ENCODE measurements at places on chromosomes 13 and 19. TPM values are rescaled to one million over a fixed set of nuclear protein-coding genes. Genes with fewer than 3 reads are reported as not detected.

GRCh38 chr13:46596466-46596865 is 43.5 kb downstream of the LRCH1 start:
- H3K4me1 ChIP-seq, result peaks cover 18% of the 10 kb centered on the region
- no peak overlapping the region for H3K27ac ChIP-seq
- DNase-seq, result no peak
- no peaks in the 10 kb centered on the region for H3K27me3 ChIP-seq
- H3K4me3 ChIP-seq, result no peak overlapping the region
- no peaks in the 10 kb centered on the region for H3K36me3 ChIP-seq

The RHPN2 gene
- total RNA-seq, result 1.8 TPM

DNA sequence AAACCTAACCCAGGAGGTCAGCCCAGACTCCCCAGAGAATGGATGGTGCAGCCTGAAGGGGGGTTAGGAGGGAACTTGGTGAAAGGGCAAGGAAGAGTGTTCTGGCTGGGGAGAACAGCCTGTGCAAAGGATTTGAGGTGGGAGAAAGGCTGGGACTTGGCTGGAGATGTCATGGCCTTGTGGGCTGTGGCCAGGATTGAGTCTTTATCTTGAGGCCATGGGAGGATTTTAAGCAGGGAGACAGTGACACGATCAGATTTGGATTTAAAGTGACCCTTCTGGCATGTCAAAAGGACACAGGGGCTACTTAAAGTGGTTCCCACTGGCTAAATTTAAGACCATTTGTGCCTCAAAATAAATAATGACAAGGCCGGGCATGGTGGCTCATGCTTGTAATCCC is 29.7 kb downstream of the MAP4K1 start:
- no peaks in the 10 kb centered on the region for H3K4me1 ChIP-seq
- no peak for DNase-seq
- H3K36me3 ChIP-seq, result no peaks in the 10 kb centered on the region
- H3K27ac ChIP-seq, result no peak overlapping the region

DNA sequence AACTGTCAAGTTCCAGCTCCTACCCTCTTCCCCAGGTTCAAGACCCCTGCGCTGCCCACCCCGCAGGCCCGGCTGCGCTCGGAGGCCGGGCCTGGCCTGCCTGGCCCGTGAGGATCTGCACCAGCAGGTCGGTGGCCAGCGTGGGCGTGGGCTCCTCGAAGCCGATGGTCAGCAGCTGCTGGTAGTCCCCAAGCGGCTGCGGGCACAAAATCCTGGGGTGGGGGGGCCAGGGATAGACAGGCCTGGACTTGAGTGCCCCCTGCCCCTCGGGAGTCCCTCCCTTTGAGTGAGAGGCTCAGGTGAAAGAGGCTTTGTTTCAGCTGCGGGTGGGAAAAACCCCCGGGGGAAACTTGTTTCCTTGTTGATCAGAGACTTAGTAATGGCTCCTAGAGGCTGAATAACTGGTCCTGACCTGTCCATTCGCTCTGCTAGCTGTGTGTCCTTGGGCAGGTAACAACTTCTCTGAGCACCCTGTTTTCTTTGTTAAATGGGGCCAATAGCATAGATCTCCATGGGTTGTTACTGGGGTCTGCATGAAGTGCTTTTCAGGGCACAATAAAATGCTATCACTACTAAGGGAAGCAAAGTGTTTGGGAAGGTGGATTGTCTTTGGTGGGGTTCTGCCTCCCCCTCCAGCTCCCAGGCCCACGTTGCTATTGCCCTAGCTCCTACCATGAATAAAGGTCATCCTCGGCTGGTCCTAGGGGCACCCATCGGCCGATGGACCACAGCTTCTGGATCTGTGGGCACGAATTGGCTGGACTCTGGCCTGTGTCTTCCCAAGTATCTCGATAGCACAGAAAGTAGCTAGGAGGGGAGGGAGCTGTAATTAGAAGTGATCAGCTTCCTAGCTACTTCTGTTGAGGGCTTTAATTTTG is 3.5 kb downstream of the C19orf67 start:
- peak; percentile 51 for DNase-seq
- peaks cover 3% of the 10 kb centered on the region for H3K4me1 ChIP-seq
- peak overlapping the region; percentile 98 for H3K27ac ChIP-seq
- peak overlapping the region; percentile 95 for H3K4me3 ChIP-seq
- peaks cover 4% of the 10 kb centered on the region for H3K27me3 ChIP-seq
- H3K36me3 ChIP-seq, result no peaks in the 10 kb centered on the region

GRCh38 chr19:19321141-19321577 is 530 bp downstream of the MAU2 start:
- no peak for DNase-seq
- H3K36me3 ChIP-seq, result no peaks in the 10 kb centered on the region
- peaks cover 12% of the 10 kb centered on the region for H3K27me3 ChIP-seq
- H3K4me1 ChIP-seq, result peaks cover 8% of the 10 kb centered on the region

DNA sequence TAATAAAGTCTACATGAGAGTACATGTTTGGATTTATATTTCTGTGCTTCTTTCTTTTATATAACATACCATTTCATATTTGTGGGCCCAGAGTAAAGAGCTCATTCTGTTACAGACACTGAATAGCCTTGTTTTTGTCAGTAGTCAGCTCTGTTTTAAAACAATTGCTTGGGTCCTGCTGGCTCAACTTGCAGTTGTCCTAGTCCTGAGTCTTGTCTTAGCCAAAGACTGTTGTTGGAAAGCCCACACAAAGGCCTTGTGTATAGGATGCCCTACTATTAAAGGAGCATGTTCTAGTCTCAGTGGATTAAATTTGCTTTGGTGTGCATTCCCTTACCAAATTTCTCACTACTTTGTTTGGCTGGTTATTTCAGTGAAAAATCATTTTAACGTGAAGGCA is 3.8 kb upstream of the KCNRG start:
- no peaks in the 10 kb centered on the region for H3K4me1 ChIP-seq
- no peaks in the 10 kb centered on the region for H3K27me3 ChIP-seq
- no peak overlapping the region for H3K27ac ChIP-seq
- no peaks in the 10 kb centered on the region for H3K36me3 ChIP-seq
- DNase-seq, result no peak
- no peak overlapping the region for H3K4me3 ChIP-seq

GRCh38 chr13:46667687-46668281 is 114.8 kb downstream of the LRCH1 start:
- H3K4me3 ChIP-seq, result no peak overlapping the region
- peaks cover 30% of the 10 kb centered on the region for H3K4me1 ChIP-seq
- H3K36me3 ChIP-seq, result peaks cover 14% of the 10 kb centered on the region
- no peak for DNase-seq
- peaks cover 4% of the 10 kb centered on the region for H3K27me3 ChIP-seq
- no peak overlapping the region for H3K27ac ChIP-seq

DNA sequence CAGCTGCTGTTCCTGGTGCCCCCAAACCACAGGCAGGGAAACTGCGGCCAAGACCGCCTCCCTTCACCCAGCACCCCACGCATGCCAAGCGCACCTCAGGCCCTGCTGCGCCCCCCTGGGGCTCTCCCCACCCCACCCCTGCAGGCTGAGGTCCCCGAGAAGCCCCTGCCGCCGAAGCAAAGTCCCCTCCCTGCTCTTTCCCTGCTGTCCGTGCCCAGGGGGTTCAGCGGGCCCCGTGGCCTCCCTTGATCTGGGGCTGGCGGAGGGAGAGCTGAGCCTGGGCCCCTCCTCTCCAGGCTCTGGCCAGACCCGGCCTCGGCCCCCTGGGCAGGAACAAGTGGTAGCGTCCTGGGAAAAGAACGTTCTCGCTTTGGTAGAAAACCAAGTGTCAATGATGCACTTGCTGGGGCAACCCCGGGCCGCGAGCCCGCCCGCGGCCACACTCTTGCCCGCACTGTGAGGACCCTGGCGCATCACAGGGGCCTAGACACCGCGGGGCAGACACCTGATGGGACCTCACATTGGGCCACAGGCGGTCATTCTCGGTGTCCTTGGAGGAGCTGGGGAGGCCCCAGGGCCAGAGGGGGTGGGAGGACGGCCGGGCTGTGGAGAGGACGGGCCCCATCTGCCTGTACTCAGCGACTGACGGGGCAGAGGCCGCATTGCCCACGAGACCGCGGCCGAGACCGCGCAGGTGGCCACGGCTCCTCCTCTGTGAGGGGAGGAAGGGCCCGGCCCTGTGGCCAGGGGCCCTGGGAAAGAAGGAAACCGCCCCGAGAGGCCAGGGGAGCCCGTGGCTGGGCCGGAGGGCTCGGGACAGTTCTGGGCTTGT is 29.0 kb downstream of the GPX4 start:
- H3K27ac ChIP-seq, result no peak overlapping the region
- DNase-seq, result no peak
- peaks cover 2% of the 10 kb centered on the region for H3K27me3 ChIP-seq
- H3K4me1 ChIP-seq, result peaks cover 2% of the 10 kb centered on the region
- no peaks in the 10 kb centered on the region for H3K36me3 ChIP-seq
- no peak overlapping the region for H3K4me3 ChIP-seq

GRCh38 chr13:83298617-83299016 is 583.7 kb downstream of the SLITRK1 start:
- H3K4me1 ChIP-seq, result no peaks in the 10 kb centered on the region
- no peak overlapping the region for H3K4me3 ChIP-seq
- H3K27ac ChIP-seq, result no peak overlapping the region
- H3K27me3 ChIP-seq, result no peaks in the 10 kb centered on the region

The SULT2A1 gene
- total RNA-seq, result not detected

The BCL2L12 gene
- total RNA-seq, result 7.5 TPM

The GPC5 gene
- 10.2 TPM for total RNA-seq

DNA sequence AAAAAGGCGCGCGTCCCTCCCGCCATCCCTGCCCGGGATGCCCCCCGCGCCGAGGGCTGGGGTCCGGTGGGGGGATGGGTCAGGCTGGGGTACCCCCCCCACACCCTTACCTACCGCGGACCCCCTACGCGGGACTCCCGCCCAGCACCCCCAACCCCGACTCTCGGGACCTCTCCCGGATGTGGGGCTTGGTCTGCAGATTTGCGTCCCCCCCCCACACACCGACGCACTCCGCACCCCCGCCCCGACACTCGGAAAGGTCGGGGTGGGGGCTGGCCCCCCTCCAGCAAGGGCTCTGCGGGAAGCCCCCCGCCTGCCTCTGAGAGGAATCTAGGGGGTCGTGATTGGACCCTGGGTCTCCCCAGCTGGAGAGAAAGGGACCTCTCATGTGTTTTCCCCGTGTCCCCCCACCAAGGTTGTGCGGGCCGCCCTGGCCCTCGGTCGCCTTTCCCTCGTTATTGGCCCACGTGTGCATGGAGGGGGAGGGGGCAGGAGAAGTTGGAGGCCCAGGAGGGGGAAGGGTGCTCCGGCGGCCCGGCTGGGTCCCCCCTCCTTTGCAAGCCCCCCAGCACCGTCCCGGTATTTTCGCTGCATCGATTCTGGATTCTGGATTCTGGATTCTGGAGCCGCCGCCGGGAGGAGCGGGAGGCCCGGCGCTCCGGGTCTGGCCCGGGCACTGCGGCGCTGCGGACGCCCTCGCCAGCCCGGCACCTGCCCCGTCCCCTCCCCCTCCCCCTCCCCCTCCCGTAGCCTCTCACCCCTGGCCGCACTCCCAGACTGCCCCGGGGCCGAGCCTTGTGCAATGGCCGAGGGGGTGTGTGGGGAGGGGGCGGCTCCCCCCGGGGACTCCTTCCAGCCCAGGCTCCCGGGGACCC is 607 bp downstream of the NFIC start:
- no peaks in the 10 kb centered on the region for H3K36me3 ChIP-seq
- H3K27me3 ChIP-seq, result peaks cover 55% of the 10 kb centered on the region
- no peak overlapping the region for H3K27ac ChIP-seq

The IFNL1 gene
- total RNA-seq, result not detected

DNA sequence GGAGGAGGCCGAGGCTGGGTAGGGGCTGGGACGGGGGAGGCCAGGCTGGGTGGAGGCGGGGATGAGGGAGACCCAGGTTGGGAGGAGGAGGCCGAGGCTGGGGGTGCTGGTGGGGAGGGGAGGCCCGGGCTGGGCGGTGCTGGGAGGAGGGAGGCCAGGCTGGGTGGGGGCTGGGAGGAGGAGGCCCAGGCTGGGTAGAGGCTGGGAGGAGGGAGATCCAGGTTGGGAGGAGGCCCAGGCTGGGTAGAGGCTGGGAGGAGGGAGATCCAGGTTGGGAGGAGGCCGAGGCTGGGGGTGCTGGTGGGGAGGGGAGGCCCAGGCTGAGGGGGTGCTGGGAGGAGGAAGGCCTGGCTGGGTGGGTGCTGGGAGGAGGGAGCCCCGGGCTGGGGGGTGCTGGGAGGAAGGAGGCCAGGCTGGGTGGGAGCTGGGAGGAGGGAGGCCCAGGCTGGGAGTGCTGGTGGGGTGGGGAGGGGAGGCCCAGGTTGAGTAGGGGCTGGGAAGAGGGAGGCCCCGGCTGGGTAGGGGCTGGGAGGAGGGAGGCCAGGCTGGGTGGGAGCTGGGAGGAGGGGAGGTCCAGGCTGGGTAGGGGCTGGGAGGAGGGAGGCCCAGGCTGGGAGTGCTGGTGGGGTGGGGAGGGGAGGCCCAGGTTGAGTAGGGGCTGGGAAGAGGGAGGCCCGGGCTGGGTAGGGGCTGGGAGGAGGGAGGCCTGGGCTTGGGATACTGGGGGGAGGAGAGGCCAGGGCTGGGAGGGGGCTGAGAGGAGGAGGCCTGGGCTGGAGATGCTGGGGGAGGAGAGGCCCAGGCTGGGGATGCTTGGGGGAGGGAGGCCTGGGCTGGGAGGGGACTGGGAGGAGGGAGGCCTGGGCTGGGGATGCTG is 10.7 kb downstream of the TPGS1 start:
- no peak overlapping the region for H3K4me3 ChIP-seq
- peaks cover 14% of the 10 kb centered on the region for H3K36me3 ChIP-seq
- no peak overlapping the region for H3K27ac ChIP-seq

DNA sequence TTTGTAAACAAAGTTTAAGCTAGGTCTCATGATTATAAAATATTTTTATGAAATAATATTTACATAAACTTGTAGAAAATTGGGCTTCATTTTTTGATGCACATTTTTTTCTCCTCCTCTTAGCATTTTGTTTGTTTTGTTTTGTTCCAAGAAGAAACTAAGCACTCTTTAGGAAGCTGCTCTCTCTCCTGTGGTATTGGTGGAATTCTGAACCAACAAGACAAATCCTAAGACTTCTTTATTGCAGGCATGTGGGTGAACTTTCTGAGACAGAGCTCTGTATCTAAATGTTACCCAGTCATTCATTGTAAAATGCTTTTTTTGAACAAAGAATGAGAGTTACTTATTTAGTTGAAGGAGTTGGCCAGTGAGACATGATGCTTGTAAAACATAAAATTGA is 39.3 kb downstream of the LMO7 start:
- no peaks in the 10 kb centered on the region for H3K36me3 ChIP-seq
- no peaks in the 10 kb centered on the region for H3K27me3 ChIP-seq
- no peak overlapping the region for H3K4me3 ChIP-seq
- no peaks in the 10 kb centered on the region for H3K4me1 ChIP-seq
- H3K27ac ChIP-seq, result no peak overlapping the region

The CPAMD8 gene
- 15.4 TPM for total RNA-seq

GRCh38 chr13:75620020-75620419 is 16.1 kb upstream of the LMO7 start:
- H3K4me3 ChIP-seq, result no peak overlapping the region
- no peaks in the 10 kb centered on the region for H3K27me3 ChIP-seq
- no peaks in the 10 kb centered on the region for H3K4me1 ChIP-seq
- H3K36me3 ChIP-seq, result no peaks in the 10 kb centered on the region
- H3K27ac ChIP-seq, result no peak overlapping the region

DNA sequence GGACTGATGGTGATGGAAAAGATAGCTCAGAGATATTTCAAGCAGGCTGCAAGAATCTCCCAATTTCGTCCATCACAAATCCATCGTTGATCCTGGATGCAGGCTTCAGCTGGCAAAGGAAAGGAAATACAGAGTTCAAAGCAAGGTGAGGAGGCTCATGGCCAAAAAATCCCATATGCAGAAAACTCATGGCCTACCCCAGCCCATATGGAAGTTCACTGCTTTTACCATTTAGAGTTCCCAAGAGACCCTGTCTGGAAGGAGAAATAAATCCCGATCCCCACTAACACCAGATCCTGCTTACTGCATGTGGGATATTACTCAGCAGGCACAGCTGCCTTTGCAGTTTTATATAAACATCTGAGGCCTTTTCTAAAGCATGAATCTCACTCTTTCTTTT is 412.9 kb upstream of the SPRY2 start:
- peaks cover 7% of the 10 kb centered on the region for H3K4me1 ChIP-seq
- H3K4me3 ChIP-seq, result no peak overlapping the region
- no peaks in the 10 kb centered on the region for H3K36me3 ChIP-seq
- no peak for DNase-seq
- H3K27ac ChIP-seq, result no peak overlapping the region
- no peaks in the 10 kb centered on the region for H3K27me3 ChIP-seq

Data from glutamatergic neuron (in vitro differentiated cells).